Immature natural killer cell (primary cell): ENCODE measurements at places on chromosomes 5 and 9. TPM values are rescaled to one million over a fixed set of nuclear protein-coding genes. Genes with fewer than 3 reads are reported as not detected.

DNA sequence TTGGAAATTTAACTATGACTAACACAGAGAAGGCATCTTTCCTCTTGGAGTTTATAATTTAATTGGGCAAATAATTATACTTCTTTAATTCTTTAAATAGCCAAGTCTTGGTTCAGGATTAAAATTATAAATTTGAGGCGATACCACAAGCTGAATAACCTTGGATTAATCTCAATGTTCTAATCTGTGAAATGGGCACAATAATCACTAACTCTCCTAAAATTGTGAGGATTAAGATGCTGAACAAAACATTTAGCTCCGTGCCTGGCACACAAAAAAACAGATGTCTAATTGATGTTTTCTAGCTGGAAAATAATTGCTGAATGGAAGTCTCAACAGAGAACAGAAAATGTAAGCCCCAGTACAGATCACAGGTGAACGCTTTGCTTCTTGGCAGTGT, 69.7 kb upstream of the TRIM32 start:
- H3K27ac ChIP-seq = no peak overlapping the region
- H3K4me1 ChIP-seq = no peaks in the 10 kb centered on the region
- peaks cover 19% of the 10 kb centered on the region for H3K36me3 ChIP-seq
- no peaks in the 10 kb centered on the region for H3K27me3 ChIP-seq
- no peak overlapping the region for H3K4me3 ChIP-seq
- DNase-seq = no peak

- H3K4me3 ChIP-seq = no peak overlapping the region
- no peak for DNase-seq
- no peak overlapping the region for H3K27ac ChIP-seq
- peaks cover 3% of the 10 kb centered on the region for H3K27me3 ChIP-seq
These were observed 243.0 kb upstream of the PTPRD start for GRCh38 chr9:10855847-10856246.

GRCh38 chr5:66841264-66841663, 245.1 kb downstream of the MAST4 start:
- H3K27ac ChIP-seq = no peak overlapping the region
- no peaks in the 10 kb centered on the region for H3K36me3 ChIP-seq
- no peaks in the 10 kb centered on the region for H3K4me1 ChIP-seq
- DNase-seq = no peak
- H3K27me3 ChIP-seq = peaks cover 5% of the 10 kb centered on the region
- no peak overlapping the region for H3K4me3 ChIP-seq

CDH9 gene
- not detected for polyA plus RNA-seq

- no peak overlapping the region for H3K27ac ChIP-seq
- H3K27me3 ChIP-seq = no peaks in the 10 kb centered on the region
- H3K4me3 ChIP-seq = no peak overlapping the region
- no peaks in the 10 kb centered on the region for H3K36me3 ChIP-seq
- DNase-seq = no peak
These were observed 644.6 kb downstream of the PRR16 start for GRCh38 chr5:121108725-121109124.

DNA sequence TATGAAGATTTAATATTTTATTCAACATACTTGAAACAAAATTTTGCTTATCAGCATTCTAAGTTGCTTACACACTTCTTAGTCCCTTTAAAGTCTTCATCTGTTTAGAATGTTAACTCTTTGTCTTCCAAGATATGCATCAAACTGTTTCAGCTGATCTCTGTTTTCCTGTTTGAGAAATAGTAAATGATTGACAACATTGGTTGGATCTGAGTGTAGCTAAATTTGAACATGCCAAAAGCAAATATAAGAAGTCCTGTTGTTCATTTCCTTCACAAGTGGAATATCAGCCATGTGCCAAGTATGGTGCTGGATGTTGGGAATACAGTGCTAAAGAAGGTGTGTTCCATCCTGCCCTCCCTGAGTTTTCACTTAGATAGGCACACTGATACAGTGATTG, 430.4 kb downstream of the EBF1 start:
- no peak overlapping the region for H3K4me3 ChIP-seq
- H3K4me1 ChIP-seq = no peaks in the 10 kb centered on the region
- no peak for DNase-seq
- no peaks in the 10 kb centered on the region for H3K36me3 ChIP-seq
- peaks cover 1% of the 10 kb centered on the region for H3K27me3 ChIP-seq

GRCh38 chr5:139756971-139757370, 38.6 kb upstream of the PSD2 start:
- peaks cover 8% of the 10 kb centered on the region for H3K27me3 ChIP-seq
- H3K4me3 ChIP-seq = peak overlapping the region; percentile 71
- H3K27ac ChIP-seq = no peak overlapping the region
- peaks cover 40% of the 10 kb centered on the region for H3K4me1 ChIP-seq
- DNase-seq = no peak
- H3K36me3 ChIP-seq = no peaks in the 10 kb centered on the region

DNA sequence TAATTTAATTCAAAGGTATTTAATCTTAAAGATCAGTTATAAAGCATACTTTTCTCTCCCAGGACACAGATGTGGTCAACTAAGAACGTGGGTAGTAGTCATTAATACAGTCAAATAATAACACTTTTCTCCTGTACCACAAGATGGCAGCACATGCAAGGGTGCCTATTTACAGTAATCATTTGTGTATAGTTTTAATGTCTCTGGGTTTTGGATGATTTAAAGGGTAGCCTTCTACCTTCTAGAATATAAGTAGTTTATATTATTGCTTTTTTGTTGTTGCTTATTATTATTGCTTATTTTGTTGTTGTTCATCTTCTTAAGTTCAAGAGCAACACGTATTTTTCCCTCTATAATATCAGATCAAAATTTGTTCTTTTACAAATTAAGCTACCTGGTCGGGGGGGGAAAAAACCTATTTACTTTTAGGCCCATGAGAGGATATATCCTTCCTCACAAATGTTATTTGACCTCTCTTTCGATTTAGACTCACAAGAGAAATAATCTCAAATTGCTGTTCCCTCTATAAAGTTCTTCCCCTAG, 59.6 kb upstream of the SLC27A6 start:
- no peak overlapping the region for H3K4me3 ChIP-seq
- no peak overlapping the region for H3K27ac ChIP-seq
- peaks cover 3% of the 10 kb centered on the region for H3K27me3 ChIP-seq
- H3K4me1 ChIP-seq = no peaks in the 10 kb centered on the region
- no peaks in the 10 kb centered on the region for H3K36me3 ChIP-seq

DNA sequence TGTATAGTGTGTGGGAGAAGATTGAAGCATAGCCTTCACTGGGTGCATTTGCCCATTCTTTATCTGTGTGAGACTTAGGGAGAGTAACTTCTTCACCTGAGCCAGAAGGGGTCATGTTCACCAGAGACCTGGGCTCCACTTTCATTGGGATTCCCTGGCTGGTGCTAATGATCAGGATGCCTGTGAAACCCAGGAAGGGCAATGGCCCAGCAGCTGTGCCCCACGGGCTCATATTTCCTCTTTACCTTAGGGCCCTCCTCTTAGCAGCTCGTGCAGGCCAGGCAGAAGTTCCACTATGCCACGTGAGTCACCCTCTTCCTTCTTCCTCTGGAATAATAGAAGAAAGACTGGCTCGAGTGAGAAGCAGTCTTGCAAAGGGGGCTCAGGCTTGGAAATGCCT, 5.0 kb downstream of the PPARGC1B start:
- no peaks in the 10 kb centered on the region for H3K36me3 ChIP-seq
- DNase-seq = no peak
- H3K4me3 ChIP-seq = no peak overlapping the region
- peaks cover 5% of the 10 kb centered on the region for H3K4me1 ChIP-seq
- H3K27ac ChIP-seq = no peak overlapping the region

TLX3 gene
- not detected for polyA plus RNA-seq

CACNA1B gene
- polyA plus RNA-seq = not detected

DNA sequence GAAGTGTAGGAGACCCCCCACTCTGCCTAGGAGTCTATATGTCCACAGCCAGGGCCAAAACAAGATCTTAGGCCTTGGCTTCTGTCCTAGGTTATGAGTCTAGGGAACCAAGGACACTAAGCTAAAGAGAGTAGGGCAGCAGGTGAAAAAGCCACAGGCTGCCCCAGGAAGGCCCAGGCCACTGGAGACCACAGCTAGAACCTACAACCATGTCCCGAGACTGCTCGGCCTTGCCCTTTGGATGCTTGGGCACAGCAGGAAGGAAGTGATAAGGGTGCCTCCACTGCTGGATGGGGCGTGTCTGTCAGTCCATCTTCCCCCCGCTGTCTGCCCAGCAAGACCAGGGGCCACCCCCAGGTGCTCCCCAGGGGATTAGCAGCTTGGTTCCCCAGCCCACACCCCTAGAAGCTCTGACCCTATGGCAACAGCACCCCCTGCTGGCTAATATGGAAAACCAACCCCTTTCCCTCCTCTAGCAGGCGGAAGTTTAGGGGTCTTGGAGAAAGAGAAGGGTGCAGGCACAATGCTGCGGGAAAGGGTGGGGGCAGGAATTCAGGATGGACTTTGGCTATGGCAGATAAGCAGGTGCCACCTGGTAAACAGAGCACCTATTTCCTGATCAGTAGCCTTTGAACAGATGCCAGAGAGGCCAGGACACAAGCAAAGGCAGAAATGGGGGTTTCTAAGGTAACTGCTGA, 10.5 kb upstream of the IRF1 start:
- H3K4me3 ChIP-seq = no peak overlapping the region
- peaks cover 35% of the 10 kb centered on the region for H3K4me1 ChIP-seq
- no peaks in the 10 kb centered on the region for H3K36me3 ChIP-seq
- DNase-seq = peak; percentile 81

C5orf58 gene
- 1.9 TPM for polyA plus RNA-seq

- H3K27me3 ChIP-seq = no peaks in the 10 kb centered on the region
- no peaks in the 10 kb centered on the region for H3K4me1 ChIP-seq
- H3K36me3 ChIP-seq = peaks cover 3% of the 10 kb centered on the region
- no peak overlapping the region for H3K4me3 ChIP-seq
- peak overlapping the region; percentile 15 for H3K27ac ChIP-seq
These were observed 69.8 kb downstream of the KIF24 start for GRCh38 chr9:34259315-34259714.

MINAR2 gene
- polyA plus RNA-seq = not detected

GRCh38 chr5:172496671-172497371, 42.5 kb upstream of the SH3PXD2B start:
- H3K27ac ChIP-seq = no peak overlapping the region
- H3K4me1 ChIP-seq = peaks cover 6% of the 10 kb centered on the region
- DNase-seq = no peak

DNA sequence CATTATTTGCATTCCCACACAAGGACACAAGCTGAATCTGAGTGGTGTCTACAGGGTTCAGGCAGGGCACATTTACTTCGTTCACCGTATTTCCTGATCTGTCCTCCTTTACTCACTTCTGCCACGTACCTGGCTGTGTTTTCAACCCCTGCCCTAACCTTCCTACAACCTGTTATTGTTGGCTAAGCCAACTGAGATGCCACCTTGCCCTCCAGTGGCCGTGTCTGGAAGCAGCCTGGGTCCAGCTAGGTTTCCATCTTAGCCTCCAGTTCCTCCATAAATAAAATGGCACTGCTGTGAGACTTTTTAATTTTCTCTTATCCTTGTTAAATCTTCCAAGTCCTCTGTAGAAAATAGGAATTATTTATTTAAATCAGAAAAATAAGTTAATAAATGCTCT, 64.8 kb downstream of the ATP10B start:
- no peaks in the 10 kb centered on the region for H3K36me3 ChIP-seq
- no peak overlapping the region for H3K27ac ChIP-seq
- no peaks in the 10 kb centered on the region for H3K4me1 ChIP-seq
- H3K27me3 ChIP-seq = peaks cover 3% of the 10 kb centered on the region
- no peak for DNase-seq
- H3K4me3 ChIP-seq = no peak overlapping the region

DNA sequence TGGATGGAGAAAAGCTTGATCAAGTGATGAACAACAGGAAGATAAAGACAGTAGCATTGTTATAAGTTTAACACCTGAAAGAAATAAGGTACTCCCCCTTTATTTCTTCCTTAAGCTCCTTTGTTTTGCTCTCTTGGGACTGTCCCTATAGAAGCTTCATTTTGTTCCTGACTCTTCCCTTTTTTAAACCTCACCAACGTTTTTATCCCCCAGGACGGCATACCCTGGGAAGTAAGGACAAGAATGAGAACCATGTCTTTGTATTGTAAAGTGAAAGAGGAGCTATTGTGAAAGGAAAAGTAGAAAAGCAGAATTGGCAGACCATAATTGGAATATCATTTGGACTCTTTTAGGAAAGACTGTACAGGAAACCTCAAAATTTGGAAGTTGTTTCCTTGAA, 1368.6 kb upstream of the C9orf72 start:
- no peaks in the 10 kb centered on the region for H3K27me3 ChIP-seq
- DNase-seq = no peak
- H3K4me1 ChIP-seq = peaks cover 19% of the 10 kb centered on the region
